Omental fat pad (tissue), 4 donors: ENCODE measurements at places on chromosomes 3 and 15. TPM values are rescaled to one million over a fixed set of nuclear protein-coding genes. Genes with fewer than 3 reads are reported as not detected.

DNA sequence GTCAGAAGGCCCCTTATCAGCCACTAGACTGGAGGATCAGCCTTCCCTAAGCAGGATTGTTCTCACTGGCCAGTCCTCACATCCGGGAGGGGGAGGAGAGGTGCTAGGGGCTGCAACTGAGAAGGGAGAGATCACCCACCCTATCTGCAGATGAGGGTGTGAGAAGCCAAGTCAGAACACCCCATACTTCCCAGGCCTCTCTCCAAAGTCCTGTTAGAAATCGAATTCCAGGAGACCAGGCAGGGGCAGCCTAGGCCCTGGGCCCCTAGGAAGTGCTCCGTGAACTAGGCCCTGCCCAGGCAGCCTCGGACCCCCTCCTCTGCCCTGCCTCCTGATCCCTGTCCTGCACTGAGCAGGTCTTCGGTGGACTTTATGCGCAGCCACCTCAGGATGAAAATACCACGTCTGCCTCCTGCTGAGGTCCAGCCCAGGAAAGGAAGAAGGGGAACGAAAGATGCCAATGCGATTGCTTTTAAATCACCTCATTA, 933 bp downstream of the DZIP1L start:
- DNase-seq: no peak

DNA sequence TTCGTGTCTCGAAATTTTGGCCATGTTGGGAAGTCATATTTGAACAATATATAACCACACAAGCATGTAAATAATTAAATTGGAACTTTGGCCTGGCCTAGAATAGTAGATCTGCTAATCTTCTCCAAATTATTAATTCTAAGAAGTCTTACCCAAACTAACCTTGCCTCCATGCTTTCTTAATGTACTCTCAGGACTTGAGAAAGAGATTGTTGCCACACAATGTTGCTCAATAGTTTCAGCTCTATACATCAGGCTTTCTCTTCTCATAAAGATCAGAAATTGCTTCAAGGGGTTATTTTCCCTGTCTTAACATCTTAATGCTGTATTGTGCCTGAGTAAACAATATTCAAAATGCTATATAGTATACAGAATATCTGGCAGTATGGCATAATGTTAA, 202.7 kb upstream of the LRIG1 start:
- no peak for DNase-seq

DNA sequence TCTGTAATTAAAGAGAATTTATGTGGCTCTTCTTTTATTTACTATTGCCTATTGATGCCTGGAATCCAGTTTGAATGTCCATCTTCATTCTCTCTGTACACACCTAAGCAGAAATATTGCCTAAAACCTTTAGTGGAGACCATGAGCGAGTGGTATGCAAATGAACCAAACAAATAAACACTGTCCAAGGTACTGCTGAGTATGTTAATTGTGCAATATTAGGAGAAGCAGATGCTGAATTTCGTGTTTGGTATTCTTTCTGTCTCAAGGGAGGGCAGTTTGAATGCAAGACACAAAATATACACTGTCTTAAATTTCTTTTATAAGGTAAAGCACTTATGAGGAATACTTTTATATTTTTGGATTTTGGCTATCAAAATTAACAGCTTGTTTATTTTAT, 440.9 kb downstream of the RBMS3 start:
- no peak for DNase-seq

- DNase-seq: no peak
Observed at GRCh38 chr3:34844323-34844620, 795.1 kb upstream of the ARPP21 start.

- DNase-seq: no peak
Observed at GRCh38 chr3:58416191-58416590, 17.4 kb downstream of the PDHB start.

DNA sequence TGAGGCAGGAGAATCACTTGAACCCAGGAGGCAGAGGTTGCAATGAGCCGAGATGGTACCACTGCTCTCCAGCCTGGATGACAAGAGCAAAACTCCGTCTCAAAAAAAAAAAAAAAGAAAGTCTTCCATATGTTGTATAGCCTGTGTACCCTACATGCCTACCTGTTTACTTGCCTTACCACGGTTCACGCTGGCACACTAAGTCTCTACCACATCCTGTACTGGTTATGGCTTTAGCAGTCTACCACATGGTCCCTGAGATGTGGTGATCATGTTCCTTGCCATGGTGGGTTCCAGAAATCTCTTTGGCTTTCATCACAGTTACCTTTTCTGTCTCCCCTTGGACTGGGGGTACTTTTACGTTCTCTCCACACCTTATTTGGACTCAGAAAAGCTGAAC, 63.8 kb upstream of the TBC1D5 start:
- no peak for DNase-seq

- DNase-seq: no peak
Observed at GRCh38 chr3:23002836-23003732, 200.0 kb upstream of the UBE2E2 start.

DNA sequence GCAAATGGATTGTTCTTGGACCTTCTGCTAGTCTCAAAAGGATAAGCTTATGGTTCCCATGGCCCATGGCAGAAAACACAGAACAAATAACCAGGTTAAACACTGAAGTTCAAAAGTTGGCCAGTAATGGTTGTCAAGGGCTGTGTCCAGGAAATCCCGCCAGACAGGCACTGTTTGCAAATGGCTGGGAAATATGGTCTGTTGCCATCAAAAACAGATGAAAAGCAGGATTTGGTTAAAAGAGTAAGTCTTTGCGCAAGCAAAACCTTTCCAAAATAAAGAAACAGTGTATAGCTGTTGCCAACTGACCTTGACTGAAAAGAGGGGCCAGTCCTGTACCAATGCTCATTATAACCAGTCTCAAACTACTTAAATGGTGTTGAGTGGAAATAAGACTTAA, 58.6 kb downstream of the WWTR1 start:
- DNase-seq: no peak

- DNase-seq: no peak
Observed at GRCh38 chr3:138222942-138223287, 35.8 kb downstream of the ARMC8 start.

DNA sequence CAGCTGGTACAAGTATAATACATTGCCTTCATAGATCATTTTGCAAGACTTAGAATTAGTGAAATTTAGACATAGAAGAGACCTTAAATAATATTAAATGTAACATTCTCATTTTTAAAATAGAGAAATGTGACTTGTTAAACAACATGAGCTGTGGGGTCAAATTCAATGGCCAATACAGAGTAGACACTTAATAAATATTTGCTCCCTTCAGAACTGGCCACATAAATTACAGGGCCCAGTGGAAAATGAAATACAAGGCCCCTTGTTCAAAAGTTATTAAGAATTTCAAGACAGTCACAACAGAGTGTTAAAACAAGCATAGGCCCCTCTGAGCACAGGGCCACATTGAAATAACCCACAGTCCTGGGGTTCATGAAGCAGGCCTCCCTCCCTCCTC, 58.1 kb upstream of the PHLDB2 start:
- DNase-seq: no peak

- no peak for DNase-seq
Observed at GRCh38 chr3:120357807-120358206, 8.7 kb upstream of the LRRC58 start.

GRCh38 chr3:48692551-48692950, 6.8 kb upstream of the NCKIPSD start:
- no peak for DNase-seq

DNA sequence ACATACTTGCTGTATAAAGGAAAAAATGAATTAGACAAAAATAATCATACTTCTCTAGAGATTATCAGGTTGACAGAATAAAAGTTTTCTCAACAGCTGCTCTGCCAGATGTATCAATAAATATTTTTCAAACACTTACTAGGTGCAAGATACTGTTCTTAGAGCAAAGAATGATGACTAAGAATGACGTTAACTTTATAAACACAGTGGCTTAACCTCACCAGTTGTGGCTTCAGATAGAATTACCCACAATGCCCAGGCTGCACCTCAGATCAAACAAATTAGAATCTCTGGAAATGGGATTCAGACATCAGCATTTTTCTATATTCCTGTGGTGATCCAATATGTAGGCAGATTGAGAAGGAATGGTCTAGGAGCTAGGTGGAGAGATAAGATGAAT, 422.4 kb upstream of the ATP11B start:
- DNase-seq: no peak

SLC38A3 gene
- not detected for total RNA-seq

SSUH2 gene
- total RNA-seq: not detected

GHSR gene
- total RNA-seq: not detected

GOLGA6A gene
- not detected for total RNA-seq

ARHGAP31 gene
- total RNA-seq: 37.7 TPM

ADAMTS9 gene
- 1,116 TPM for total RNA-seq

MYO5C gene
- total RNA-seq: 58.3 TPM
